PC-9 (cell line): ENCODE measurements at places on chromosomes 5 and 9. TPM values are rescaled to one million over a fixed set of nuclear protein-coding genes. Genes with fewer than 3 reads are reported as not detected.

DNA sequence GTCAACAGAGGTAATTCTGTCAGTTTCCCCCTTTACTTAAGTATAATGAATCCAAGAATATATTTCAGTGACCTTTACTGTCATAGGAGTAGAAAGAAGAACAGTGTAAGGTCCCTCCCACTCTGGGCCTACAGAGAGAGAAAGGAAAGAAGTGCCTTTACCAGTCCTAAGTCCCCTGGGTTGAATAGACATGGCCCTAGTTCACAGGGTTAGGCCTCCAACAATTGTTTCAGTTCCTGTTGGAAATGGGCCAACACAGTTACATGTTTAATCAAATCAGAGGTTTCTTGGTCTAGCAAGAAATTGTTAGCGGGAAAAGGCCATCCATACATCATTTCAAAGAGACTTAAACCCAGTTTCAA, 605.6 kb downstream of the MTRR start:
- DNase-seq: no peak

GRCh38 chr5:108945094-108945493, 197.4 kb downstream of the FER start:
- DNase-seq: no peak

Gene RAD1
- total RNA-seq: 43.8 and 63.0 TPM in 2 replicates

- DNase-seq: no peak
These were observed 8.0 kb downstream of the GALNT12 start for GRCh38 chr9:98815391-98815951.

GRCh38 chr9:77848897-77849296, 182.7 kb downstream of the GNAQ start:
- DNase-seq: no peak

DNA sequence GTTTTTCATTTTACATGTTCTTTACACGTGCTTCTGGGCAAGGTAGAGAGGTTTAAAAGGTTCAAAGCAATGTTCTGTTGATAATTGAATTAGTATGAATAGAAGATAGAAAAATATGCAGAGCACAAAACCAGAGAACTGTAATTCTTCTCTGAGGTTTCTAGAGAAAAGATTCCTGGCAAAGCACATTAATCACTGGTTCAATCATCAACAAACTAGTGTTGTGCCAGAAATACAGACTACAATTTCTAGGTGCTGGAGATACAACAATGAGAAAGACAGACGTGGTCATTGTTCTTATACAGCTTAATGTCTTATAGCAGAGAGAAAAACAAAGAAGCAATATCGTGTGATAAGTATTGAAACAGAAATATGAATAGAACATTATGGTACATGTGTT, 25.5 kb downstream of the MEGF9 start:
- DNase-seq: no peak

DNA sequence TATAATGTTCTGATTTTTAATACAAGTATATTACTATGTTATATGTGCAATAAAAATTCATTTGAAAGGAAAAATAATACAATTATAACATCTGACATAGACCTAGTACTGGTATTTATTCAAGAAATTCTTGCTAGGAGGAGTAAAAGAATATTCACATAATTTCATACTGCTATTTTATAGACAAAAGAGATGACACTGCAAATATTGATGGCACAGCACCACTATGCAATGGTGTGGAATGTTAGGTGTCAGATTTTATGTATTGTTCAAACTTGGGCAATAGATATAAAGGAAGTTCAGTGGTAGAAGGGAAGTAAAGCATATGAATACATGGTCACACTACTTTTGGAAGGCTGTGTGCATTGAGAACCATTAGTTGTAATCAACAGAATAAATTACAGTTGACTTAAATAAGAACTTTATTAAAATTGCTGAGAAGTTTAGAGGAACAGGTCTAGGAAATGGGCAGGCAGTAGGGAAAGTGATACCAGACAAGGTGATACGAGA, 143.9 kb downstream of the OR2K2 start:
- DNase-seq: no peak

DNA sequence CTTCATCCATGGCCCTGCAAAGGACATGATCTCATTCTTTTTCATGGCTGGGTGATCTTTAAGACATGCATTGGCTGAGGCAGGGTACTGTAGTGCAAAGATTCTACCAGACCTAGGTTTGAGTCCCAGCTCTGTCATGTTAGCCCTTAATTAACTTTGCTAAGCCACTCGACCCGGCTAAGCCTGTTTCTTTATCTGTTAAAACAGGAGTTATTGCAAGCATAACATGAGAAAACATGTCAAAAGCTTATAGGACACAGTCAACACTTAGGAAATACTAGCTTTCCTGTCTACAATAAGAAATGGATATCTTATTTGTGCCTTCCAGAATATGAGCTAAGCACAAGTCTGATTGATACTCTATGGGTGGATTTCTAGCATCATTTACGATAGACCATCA, 92.6 kb downstream of the RASEF start:
- DNase-seq: no peak

Gene SLC6A19
- total RNA-seq: not detected in 2 replicates

Gene F2RL1
- 34.5 and 34.6 TPM in 2 replicates for total RNA-seq

GRCh38 chr9:113948891-113949570, 72.9 kb downstream of the ZNF618 start:
- no peak for DNase-seq

- peak; percentile 78 for DNase-seq
These were observed 300.5 kb downstream of the SLCO4C1 start for GRCh38 chr5:101995585-101995984.

DNA sequence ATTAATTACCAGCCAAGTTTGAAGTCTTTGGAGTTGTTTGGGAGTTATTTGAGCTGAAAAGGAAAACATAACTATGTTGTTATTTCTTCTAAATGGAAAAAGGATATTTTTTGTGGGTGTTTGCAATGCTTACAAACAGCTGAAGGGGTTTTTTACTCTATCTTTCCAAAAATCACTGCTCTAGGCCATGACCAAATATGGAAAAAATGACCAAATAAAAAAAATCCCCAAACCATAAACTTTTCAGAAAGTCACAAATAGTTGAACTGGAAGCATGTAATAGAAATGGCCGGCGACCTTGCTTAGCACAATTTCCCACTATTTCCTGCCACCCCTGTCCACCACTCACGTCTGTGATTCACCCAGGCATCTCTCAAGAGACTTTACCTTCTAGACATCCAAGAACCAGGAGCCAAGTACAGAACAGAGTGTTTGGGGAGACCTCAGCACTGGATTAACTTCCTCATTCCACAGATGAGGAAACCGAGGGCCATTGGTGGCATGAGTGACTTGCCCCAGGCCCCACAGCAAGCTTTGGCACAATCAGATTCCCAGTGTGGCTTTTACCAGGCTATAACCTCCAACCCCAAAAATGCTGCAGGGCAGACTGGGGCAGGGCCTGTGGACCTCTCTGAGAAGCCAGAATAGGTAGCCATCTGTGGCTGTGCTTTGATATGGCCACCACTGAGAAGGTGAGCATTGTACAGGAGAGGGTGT, 84.5 kb downstream of the NRG2 start:
- DNase-seq: peak; percentile 93

- no peak for DNase-seq
These were observed 124.5 kb downstream of the CAAP1 start for GRCh38 chr9:26768145-26768544.

DNA sequence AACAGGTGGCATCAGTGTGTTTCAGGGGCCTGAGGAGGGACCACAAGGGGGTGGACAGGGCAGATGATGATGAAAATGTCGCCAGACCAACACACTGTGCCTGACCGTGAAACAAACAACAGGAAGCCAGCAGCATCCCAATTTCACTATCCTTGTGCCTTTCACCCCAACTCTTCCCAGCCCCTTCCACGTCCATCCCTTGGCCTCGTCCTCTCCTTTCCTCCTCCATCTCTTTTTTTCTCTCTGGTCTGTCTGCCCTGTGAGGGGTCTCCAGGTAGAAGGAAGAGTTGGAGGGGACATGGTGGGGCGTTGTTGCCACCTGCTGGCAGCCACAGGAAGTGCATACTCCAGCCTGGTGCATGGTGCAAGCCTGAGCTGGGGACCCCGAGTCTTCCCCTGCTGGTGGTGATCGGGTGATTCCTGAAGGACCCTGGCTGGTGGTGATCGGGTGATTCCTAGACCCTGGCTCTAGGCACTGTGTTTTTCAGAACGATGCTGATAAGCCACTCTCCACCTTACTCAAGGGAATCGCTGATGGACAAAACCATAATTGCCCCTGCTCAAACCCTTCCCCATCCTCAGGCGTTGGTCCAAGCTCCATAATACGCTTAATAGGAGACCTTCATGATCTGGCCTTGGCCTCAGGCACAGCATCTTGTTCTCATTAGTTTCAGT, 21.7 kb upstream of the NSD1 start:
- peak; percentile 67 for DNase-seq

DNA sequence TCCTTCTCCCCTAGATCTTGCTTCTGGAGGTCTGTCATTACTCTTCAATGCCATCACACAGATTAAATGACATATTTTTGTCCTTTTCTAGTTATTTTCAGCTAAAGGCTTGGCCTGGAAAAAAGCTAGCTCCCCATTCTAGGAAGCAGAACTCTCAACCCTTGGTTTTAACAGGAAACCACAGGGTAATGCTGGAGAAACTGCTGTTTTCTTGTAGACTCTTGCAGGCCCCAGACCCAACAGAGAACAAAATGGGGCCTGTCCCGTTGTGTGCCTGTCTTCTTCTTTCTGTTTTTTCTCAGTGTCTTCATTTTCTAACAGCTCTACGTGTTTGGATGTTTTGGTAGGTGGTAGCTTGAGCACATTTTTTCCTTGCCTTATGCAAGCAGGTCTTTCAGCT, 21.5 kb downstream of the DCANP1 start:
- no peak for DNase-seq

DNA sequence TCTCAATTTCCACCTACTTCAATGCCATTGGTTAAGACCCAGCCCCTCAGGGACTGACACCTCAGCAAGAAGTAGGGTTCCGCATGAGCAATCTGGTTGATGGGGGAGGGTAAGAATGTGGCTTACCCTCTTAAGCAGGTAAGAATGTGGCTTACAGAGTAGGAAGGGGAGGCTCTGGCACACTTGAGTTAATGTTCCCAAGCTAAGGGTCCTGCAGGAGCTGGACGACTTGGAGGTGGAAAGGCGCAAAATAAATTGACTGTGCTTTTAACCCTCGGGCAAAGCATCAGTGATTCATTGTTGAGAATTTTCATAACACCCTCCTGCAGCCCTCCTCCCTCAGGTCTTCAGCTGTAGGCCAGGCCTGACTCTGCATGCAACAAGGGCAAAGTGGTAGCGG, 24.9 kb upstream of the ADRA1B start:
- no peak for DNase-seq

- peak; percentile 89 for DNase-seq
These were observed 88.4 kb upstream of the DNAH5 start for GRCh38 chr5:14032918-14033317.

Gene PCDHB6
- not detected in 2 replicates for total RNA-seq

Gene LHX6
- total RNA-seq: 0.48 TPM in 1 of 2 replicates, not detected in the other

GRCh38 chr5:6225121-6225607, 153.2 kb downstream of the MED10 start:
- no peak for DNase-seq

- no peak for DNase-seq
These were observed 59.4 kb downstream of the ZNF354C start for GRCh38 chr5:179119415-179120170.

- no peak for DNase-seq
These were observed 43.5 kb downstream of the MTX3 start for GRCh38 chr5:79947567-79947966.

DNA sequence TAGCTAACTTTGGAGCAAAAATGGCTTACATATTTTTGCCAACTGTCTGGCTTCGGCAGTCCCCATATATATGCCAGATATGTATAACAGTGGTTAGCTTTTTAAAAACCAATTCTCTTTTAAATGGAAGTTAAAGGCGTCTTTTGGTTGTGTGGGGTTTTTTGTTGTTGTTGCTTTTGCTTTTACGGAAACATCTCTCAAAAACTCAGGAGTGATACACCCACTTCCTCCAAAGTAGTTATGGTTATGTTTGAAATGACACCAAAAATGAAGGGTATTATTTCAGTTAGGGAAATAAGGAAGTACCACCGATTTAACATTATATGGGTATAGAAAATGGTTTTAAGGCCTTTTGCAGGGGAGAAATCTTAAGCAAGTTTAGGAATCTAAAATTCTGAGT, 2.3 kb downstream of the CNOT8 start:
- DNase-seq: no peak

Gene TRIM36
- total RNA-seq: 0.15 and 0.22 TPM in 2 replicates
